Gastrocnemius medialis (tissue), 4 donors: ENCODE measurements at places on chromosomes 16 and 17.
A peak's percentile ranks its signal among the peaks of the same experiment; 100 is the strongest.

DNA sequence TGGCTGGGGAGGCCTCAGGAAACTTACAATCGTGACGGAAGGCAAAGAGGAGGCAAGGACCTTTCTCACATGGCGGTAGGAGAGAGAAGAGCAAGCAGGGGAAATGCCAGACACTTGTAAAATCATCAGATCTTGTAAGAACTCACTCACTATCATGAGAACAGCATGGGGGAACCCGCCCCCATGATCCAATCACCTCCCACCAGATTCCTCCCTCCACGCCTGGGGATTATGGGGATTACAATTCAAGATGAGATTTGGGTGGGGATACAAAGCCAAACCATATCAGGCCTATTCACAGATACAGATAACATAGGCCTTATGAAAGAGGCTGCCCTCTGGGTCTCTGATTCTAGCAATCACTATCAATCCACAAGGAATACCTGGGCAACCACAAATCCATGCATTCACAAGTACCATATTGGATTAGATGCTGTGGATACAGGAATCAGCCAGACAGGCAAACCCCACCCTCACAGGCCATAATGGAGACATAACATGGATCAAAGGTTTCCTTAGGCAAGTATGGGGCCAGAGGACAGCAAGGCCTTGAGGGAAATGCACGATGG, 284.9 kb downstream of the SOX9 start:
- H3K27ac ChIP-seq, result no peak overlapping the region
- H3K36me3 ChIP-seq, result no peaks in the 10 kb centered on the region
- no peak for DNase-seq
- H3K4me3 ChIP-seq, result no peak overlapping the region

DNA sequence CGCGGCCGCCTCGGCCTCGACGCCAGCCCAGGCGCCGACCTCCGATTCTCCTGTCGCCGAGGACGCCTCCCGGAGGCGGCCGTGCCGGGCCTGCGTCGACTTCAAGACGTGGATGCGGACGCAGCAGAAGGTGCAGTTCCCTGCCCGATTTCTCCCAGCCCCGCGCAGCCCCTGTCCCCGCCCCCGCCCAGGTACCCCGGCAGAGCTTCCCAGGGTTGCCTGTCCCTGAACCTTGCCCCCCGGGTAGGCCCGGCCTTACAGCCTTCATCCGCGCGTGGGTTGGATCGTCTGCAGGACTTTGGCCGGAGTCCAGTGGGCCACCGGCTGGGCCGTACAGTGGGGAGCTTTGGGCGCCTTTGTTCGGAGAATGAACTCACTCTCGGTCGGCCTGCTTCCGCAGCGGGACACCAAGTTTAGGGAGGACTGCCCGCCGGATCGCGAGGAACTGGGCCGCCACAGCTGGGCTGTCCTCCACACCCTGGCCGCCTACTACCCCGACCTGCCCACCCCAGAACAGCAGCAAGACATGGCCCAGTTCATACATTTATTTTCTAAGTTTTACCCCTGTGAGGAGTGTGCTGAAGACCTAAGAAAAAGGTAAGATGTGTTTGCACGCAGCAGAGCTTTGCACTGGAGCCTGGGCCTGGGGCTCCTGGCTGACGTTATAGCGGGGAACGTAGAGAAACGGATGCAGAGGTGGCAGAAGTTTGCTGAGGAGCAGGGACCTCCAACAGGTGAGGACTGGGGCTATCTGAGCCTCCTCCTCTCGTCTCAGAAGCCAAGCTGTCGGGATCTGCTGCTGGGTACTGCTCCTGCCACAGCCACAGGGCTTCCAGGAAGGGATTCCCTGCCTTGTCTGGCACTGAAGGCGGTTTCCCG, 593 bp downstream of the GFER start:
- no peak for DNase-seq
- H3K36me3 ChIP-seq, result peaks cover 20% of the 10 kb centered on the region
- H3K4me3 ChIP-seq, result peak overlapping the region; percentile 91
- peaks cover 16% of the 10 kb centered on the region for H3K4me1 ChIP-seq
- H3K27ac ChIP-seq, result peak overlapping the region; percentile 52
- H3K27me3 ChIP-seq, result peaks cover 13% of the 10 kb centered on the region

DNA sequence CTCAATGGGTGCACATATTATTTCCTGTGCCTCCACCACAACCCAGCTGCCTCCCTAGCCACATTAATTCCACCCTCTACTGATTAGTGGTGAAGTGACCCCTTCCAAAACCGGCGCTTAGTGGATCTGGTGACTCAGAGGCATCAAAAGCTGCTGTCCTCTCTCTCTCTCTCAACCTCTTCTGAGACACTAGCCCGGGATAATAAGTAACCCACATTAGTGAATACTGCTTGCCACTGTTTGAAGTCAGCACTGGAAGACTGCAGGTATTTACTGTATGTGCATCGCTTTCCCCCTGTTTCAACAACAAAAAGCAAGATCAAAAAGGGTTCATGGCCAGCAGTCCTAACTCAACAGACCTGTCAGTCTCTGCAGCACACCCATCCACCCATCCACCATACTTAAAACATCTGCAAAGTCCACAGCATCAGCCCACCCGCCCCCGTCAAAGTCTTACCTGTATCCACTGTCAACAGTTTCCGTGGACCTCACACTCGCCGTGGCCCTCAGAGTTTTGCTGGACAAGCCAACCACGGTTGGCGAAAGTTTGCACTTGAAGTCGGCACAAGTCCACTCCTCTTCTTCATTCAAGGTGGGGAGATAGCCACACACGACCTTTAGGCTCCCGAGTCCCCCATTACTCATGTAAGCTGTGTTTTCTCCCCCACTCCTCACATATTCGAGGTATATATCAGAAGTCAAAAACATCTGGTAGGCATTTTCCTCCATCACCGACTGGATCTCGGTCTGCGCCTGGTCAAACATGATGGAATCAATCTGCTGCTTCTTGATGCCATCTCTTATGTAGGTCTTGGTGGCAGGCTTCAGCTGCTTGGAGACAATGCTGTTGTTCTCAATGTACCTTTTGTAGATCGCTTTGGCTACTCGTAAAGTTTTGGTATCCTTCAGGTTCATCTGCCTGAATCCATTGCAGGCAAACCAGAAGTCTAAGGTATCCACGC, 3.8 kb downstream of the AXIN2 start:
- peaks cover 22% of the 10 kb centered on the region for H3K4me1 ChIP-seq
- peak overlapping the region; percentile 72 for H3K4me3 ChIP-seq
- H3K27ac ChIP-seq, result no peak overlapping the region
- no peaks in the 10 kb centered on the region for H3K36me3 ChIP-seq
- no peak for DNase-seq
- H3K27me3 ChIP-seq, result no peaks in the 10 kb centered on the region

DNA sequence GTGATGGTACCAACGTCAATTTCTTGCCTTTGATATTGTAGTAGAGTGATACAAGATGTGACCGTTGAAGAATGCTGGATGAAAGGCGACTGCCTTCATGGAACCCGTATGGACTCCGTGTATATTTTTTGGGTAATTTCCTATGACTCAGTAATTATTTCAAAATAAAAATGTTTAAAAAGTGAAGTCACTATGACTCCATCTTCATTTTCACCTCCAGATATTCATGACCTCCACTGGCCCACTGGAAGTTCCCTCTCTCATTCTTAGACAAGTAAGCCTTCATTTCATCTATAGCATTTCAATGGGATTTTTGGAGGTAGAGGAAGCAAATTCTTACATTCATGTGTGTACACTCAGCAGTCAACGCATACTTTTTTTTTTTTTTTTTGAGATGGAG, 111.8 kb upstream of the NUDT7 start:
- DNase-seq, result no peak
- H3K4me1 ChIP-seq, result no peaks in the 10 kb centered on the region
- H3K27ac ChIP-seq, result no peak overlapping the region
- no peaks in the 10 kb centered on the region for H3K36me3 ChIP-seq

DNA sequence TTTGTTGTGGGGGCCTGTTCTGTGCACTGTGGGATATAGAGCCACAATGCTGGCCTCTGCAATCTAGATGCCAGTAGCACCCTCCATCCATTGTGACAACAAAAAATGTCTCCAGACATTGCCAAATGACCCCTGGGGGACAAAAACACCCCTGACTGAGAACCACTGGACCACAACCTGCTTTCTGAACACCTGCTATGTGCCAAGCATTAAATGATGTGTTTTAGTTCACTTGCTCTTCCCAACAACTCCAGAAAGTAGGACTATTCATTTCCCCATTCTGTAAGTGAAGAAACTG, 367.0 kb upstream of the ERCC4 start:
- H3K27ac ChIP-seq, result no peak overlapping the region
- H3K36me3 ChIP-seq, result no peaks in the 10 kb centered on the region
- no peak overlapping the region for H3K4me3 ChIP-seq
- DNase-seq, result no peak
- H3K4me1 ChIP-seq, result no peaks in the 10 kb centered on the region

DNA sequence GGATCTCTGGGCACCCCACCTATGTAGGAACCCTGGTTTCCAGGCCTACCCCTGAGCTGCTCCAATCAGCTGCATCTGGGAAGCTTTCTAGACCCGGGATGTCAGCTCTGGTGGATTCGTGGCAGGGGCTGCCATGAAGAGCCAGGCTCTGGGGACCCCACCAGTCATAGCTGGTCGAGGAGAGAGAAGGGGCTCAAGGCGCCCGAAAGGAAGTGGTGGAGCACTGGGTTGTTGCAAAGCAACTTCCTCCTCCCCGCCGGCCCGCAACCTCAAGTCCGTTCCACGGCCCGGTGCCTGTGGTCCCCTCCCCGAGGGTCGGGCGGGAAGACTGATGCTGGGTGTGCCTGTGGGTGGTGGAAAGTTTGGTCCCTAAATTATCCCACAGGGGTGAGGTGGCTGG, 10.2 kb downstream of the TBKBP1 start:
- H3K4me1 ChIP-seq, result peaks cover 15% of the 10 kb centered on the region
- DNase-seq, result no peak
- no peak overlapping the region for H3K4me3 ChIP-seq
- H3K27me3 ChIP-seq, result no peaks in the 10 kb centered on the region
- H3K36me3 ChIP-seq, result no peaks in the 10 kb centered on the region
- no peak overlapping the region for H3K27ac ChIP-seq

- peaks cover 7% of the 10 kb centered on the region for H3K27me3 ChIP-seq
- no peak overlapping the region for H3K4me3 ChIP-seq
- H3K27ac ChIP-seq, result no peak overlapping the region
- no peaks in the 10 kb centered on the region for H3K36me3 ChIP-seq
- no peaks in the 10 kb centered on the region for H3K4me1 ChIP-seq
- DNase-seq, result no peak
Measured at GRCh38 chr17:39966771-39967170, 4.0 kb downstream of the GSDMA start.

DNA sequence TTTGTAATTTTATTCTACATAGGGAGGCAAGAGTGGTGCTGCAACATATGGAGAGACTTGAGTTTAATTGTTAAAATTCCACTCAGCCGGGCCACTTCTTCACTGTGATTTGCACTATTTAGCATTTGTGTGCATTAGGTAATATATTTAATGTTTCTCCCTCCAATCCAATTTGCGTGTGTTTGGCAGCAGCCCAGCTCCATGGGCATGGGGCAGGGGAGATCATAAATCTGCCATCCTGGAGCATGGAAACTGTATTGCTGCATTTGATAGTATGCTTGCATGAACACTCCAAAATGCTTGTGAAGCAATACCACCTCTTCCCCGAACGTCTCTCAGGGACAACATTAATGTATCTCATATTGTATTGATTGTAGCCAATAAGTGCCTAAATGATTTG, 339.1 kb upstream of the RBFOX1 start:
- H3K27me3 ChIP-seq, result no peaks in the 10 kb centered on the region
- no peaks in the 10 kb centered on the region for H3K4me1 ChIP-seq
- H3K27ac ChIP-seq, result no peak overlapping the region
- H3K36me3 ChIP-seq, result no peaks in the 10 kb centered on the region
- DNase-seq, result no peak

DNA sequence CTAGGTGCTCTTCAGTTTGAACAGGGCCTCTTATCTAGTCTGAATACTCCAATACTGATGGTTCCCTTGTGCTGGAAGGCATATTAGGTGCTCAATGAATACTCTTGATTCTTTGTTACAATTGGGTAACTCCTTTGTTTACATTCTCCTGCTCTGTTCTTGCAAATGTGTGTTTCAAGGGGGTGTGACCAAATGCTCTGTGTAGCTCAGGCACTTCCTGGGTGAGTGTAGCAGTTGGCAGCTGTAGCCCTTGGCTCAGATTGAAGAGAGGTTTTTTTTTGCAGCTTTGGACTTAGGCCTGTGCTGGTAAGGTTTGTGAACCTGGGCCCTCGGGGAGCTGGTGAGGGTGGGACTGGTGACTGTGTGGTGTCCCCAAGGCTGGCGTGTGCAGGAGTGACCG, 20.2 kb downstream of the TBCD start:
- H3K27ac ChIP-seq, result no peak overlapping the region
- H3K27me3 ChIP-seq, result no peaks in the 10 kb centered on the region
- no peaks in the 10 kb centered on the region for H3K4me1 ChIP-seq
- no peaks in the 10 kb centered on the region for H3K36me3 ChIP-seq

DNA sequence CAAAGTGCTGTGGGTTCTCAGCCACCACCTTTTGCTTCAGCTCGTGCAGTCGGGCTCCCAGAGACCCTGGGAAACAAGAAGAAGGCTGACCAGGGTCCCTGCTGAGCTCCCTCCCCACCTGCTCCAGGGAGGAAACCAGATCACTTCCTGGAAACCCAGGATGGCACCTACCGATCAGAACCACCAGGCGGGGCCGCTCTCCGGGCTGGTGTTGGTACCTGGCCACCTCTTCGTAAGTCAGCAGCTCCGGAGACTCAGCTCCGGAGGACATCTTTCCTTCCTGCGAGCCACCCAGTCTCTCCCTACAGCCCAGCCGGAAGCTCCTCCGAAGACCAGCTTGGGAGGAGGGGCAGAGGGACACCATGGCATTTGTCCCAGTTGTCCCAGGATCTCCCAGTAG, 18.9 kb downstream of the MPP3 start:
- H3K27me3 ChIP-seq, result no peaks in the 10 kb centered on the region
- no peak overlapping the region for H3K4me3 ChIP-seq
- H3K27ac ChIP-seq, result no peak overlapping the region

DNA sequence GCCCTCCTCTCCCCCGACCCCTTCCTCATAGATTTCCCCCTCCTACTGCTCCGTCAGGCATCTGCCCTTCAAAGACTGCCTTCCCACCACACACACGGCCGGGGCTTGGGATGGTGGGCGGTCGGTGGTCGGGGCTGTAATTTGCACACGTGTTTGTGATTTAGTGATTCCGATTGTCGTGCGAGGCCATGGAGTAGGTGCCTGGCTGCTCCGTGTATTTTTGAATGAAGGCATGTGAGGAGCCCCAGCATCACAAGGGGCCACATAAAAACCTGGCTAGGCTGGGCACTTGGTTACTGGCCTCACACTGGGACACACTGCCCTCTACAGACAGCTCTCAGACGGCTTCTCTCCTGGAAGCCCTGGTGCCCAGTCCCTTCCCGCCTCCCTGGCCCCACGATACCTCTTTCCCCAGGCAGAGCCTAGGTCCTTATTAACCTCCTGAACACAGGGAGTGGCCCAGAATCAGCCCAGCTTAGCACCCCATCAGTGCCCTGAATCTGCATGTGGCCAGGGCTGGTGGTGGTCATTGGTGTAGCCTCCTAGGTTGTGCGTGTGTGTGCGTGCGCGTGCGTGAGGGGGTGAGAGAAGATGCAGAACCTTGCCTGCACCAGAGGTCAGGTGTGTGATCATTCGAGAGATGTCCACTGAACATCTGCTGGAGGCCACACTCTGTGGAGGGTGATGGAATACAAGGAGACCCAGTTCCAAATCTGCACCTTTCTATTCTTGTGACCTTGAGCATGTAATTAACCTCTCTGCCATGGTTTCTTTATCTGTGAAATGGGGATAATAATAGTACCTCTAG, 1.3 kb upstream of the SOCS1 start:
- H3K4me3 ChIP-seq, result peak overlapping the region; percentile 94
- no peaks in the 10 kb centered on the region for H3K36me3 ChIP-seq
- peaks cover 16% of the 10 kb centered on the region for H3K4me1 ChIP-seq
- H3K27ac ChIP-seq, result peak overlapping the region; percentile 96
- no peaks in the 10 kb centered on the region for H3K27me3 ChIP-seq

- H3K4me1 ChIP-seq, result no peaks in the 10 kb centered on the region
- H3K27ac ChIP-seq, result no peak overlapping the region
- peaks cover 67% of the 10 kb centered on the region for H3K27me3 ChIP-seq
Measured at GRCh38 chr17:4748686-4749085, 9.0 kb upstream of the CXCL16 start.
